ENCODE measurements at places on chromosomes 7 and 10. TPM values are rescaled to one million over a fixed set of nuclear protein-coding genes. Genes with fewer than 3 reads are reported as not detected.

LLCFC1 gene
- not detected for total RNA-seq

DNA sequence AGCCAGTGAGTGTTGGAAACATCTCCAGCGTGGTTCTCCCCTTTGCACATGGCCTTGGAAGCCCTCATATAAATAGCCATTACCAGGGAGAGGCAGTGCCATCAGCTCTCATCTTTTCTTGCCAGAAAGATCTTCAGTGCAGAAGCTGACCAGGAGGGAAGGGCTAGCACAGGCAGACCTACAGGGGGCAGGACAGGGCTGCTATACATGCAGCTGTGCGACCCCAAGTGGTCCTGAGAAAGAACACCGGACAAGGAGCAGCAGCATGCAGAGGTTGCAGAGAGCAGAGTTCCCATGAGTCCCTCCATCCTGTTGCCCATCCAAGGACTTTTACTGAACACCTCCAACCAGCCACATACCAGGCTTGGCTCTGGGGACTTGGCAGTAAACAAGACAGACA lies 17.1 kb downstream of the GRID1 start:
- peaks cover 52% of the 10 kb centered on the region for H3K27me3 ChIP-seq
- DNase-seq: no peak
- H3K27ac ChIP-seq: no peak overlapping the region
- no peaks in the 10 kb centered on the region for H3K4me1 ChIP-seq
- H3K36me3 ChIP-seq: no peaks in the 10 kb centered on the region

DNA sequence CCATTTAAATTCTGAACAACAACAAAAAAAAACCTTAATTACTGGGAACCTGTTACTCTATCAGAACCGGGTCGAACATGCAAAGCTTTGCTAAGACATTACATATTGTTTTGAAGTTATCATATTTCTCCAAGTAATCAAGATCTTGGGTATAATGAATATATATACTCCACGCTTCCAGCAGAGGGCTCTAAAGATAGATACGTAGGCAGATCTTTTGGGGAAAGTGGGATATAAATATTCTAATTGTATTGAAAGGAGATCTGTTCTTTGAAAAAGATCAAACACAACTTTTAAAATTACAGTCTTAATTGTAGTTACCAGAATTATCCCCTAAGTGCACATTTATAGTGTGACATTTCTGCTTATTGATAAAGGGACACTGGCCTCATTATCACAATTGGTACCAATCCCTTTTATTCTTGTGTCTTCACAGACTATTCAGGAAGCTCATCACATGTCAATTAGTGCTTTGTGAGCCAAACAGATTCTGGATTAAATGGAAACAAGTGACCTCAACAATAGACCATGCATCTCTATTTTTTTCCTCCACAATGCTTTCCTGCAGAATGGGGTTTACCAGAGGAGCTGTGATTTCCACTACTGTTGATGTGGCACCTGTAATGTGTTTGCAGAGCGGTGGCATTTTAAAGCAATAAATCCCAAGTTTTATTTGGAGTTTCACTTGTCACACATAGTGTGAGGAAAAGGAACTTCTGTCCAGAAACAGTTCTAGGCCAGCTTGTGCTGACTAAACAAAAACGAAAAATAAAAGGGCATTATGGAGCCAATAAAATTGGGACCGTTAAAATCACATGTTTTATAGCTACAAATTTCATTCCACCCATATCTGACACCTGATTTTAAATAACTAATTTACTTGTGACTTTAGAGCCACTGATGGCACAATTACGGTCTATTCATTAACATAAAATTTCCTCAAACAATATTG lies 122.4 kb downstream of the CTTNBP2 start:
- H3K4me3 ChIP-seq: no peak overlapping the region
- H3K27ac ChIP-seq: no peak overlapping the region
- no peaks in the 10 kb centered on the region for H3K4me1 ChIP-seq
- H3K36me3 ChIP-seq: no peaks in the 10 kb centered on the region

DNA sequence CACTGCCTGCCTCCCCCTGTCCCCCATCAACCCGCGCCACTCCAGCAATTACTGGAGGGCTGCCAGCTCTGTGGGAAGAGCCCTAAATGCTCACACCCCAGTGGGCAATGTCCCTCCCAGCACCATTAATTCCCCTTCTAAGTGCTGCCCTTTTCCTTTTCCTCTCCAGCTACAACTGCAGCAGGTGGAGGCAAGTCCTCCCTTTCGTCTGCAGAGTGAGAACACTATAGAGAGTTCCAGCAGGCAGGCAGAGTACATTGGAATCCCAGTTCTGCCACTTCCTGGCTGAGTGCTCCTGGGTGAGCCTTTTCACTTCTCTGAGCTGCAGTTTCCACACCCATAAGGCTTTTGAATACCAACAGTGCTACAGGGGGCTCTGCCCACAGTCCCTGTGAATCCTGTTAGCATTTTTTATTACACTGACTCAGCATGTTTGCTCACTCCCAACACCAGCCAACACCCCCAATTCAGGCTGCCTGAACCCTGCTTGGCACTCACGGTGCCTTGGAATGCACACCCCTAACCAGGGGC lies 447.0 kb downstream of the GRID1 start:
- no peak overlapping the region for H3K27ac ChIP-seq
- H3K27me3 ChIP-seq: peaks cover 38% of the 10 kb centered on the region
- DNase-seq: no peak
- H3K36me3 ChIP-seq: no peaks in the 10 kb centered on the region

GRCh38 chr10:103188853-103189252 lies 4.2 kb downstream of the NT5C2 start:
- DNase-seq: no peak
- no peaks in the 10 kb centered on the region for H3K27me3 ChIP-seq
- peaks cover 3% of the 10 kb centered on the region for H3K36me3 ChIP-seq
- peak overlapping the region; percentile 46 for H3K4me3 ChIP-seq

- H3K4me3 ChIP-seq: no peak overlapping the region
- H3K36me3 ChIP-seq: peaks cover 33% of the 10 kb centered on the region
- DNase-seq: no peak
- peak overlapping the region; percentile 59 for H3K27ac ChIP-seq
Measured at GRCh38 chr7:73515178-73515577, 6.9 kb downstream of the BAZ1B start.
